Naive thymus-derived CD8-positive, alpha-beta T cell (primary cell): ENCODE measurements at places on chromosomes 1 and 21. TPM values are rescaled to one million over a fixed set of nuclear protein-coding genes. Genes with fewer than 3 reads are reported as not detected.

DNA sequence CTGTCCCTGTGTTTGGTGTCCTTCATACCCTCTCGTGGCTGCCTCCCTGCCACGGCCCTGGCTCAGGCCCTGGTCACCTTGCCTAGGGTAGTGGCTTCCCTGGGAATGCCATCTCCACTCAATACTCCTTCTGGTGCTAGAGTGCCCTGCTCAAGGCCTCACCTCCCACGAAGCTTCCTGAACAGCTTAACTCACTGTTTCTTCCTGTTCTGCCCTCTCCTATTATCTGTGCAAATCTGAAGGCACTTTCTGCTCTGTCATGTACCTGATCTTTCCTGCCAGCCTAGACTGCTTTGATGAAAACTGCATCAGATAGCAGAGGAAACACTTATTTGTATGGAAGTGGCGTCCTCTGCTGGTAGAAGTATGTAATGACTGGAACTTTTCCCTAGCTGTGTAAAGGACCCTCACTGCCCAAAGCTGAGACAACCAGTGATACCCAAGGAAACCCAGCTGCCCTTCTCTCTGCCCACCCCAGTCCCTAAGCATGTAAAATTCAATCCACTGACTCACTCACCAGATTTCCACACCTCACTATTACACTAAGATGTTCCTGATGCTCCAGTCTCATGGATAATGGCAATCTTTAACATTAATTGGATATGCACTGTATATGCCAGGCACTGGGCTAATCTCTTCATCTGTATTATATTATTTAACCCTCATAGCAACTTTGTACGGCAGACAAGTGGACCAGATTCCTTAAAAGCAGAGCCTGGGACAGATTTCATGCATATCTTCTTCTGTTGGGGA lies 36.2 kb upstream of the BTG2 start:
- peaks cover 47% of the 10 kb centered on the region for H3K4me1 ChIP-seq
- H3K4me3 ChIP-seq: no peak overlapping the region
- no peaks in the 10 kb centered on the region for H3K36me3 ChIP-seq
- no peaks in the 10 kb centered on the region for H3K27me3 ChIP-seq
- DNase-seq: no peak

GRCh38 chr1:24896176-24896575 lies 33.9 kb downstream of the RUNX3 start:
- H3K27ac ChIP-seq: peak overlapping the region; percentile 80
- peaks cover 10% of the 10 kb centered on the region for H3K36me3 ChIP-seq
- no peak for DNase-seq
- no peak overlapping the region for H3K4me3 ChIP-seq

- no peak for DNase-seq
- H3K27ac ChIP-seq: no peak overlapping the region
- H3K27me3 ChIP-seq: peaks cover 5% of the 10 kb centered on the region
Observed at GRCh38 chr1:109722908-109723691, 11.0 kb downstream of the GSTM5 start.

DNA sequence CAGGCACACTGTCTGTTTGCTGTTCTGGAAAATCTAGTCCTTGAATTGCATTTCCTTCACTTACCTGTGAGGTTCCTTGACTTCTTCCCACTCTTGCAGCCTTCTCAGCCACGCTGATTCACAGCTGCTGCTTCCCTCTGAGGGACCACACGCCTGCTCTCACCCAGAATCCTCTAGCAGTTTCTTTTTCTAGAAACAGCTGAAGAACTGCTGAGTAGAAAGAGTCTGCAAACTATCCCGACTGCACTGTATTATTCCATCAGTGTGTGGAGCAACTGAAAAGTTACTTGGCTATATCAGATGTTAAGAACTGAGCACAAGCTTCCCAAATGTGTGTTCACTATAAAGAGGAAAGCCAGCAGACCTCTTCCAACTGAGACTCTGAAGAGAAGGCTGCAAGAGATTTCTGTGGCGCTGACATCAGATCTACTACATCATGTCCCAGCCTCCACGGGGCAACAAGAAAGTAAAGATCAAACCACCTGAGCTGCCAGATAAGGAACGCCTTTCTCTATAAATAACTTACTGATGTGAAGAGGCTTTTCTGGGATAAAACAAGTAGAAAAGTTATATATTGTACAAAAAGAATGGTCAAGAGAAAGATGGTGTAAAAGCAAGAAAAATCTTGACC lies 226.6 kb downstream of the RERE start:
- H3K27ac ChIP-seq: peak overlapping the region; percentile 44
- no peaks in the 10 kb centered on the region for H3K27me3 ChIP-seq
- peaks cover 5% of the 10 kb centered on the region for H3K36me3 ChIP-seq

DNA sequence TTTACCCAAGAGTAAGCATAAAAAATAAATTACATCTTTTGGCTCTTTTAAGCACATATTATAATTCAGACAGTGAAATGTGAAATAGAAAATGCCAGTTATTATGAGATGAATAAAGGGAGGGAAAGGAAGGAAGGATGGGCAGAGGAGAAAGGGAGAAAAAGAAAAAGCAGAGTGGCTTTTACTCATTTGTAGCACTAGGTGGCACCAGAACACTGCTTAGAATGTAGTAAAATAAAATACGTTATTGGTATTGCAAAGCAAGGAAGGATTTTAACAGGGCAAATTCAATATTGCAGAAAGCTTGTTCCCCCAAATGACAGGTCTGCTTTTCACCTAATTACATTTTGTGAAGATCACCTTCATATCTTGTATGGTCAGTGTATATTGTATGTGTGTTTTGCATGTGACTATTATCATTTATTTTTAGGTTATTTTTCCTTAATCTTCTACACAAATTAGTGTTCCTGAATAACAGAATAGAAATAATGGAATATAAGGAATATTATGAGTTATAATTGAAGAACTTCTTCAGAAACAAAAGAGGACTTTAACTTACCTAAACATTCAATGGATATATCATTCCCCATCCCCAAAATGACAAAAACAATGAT lies 9.1 kb upstream of the PCNX2 start:
- H3K4me3 ChIP-seq: no peak overlapping the region
- peaks cover 13% of the 10 kb centered on the region for H3K27me3 ChIP-seq
- no peak for DNase-seq
- no peak overlapping the region for H3K27ac ChIP-seq
- no peaks in the 10 kb centered on the region for H3K36me3 ChIP-seq
- H3K4me1 ChIP-seq: no peaks in the 10 kb centered on the region

GRCh38 chr1:5142389-5142788 lies 488.0 kb downstream of the AJAP1 start:
- H3K27ac ChIP-seq: no peak overlapping the region
- no peaks in the 10 kb centered on the region for H3K36me3 ChIP-seq
- H3K4me3 ChIP-seq: no peak overlapping the region
- H3K4me1 ChIP-seq: no peaks in the 10 kb centered on the region

- no peak overlapping the region for H3K27ac ChIP-seq
- no peaks in the 10 kb centered on the region for H3K36me3 ChIP-seq
- H3K4me3 ChIP-seq: no peak overlapping the region
- peaks cover 23% of the 10 kb centered on the region for H3K27me3 ChIP-seq
- H3K4me1 ChIP-seq: no peaks in the 10 kb centered on the region
Observed at GRCh38 chr1:230540421-230541155, 101.7 kb upstream of the COG2 start.

- no peaks in the 10 kb centered on the region for H3K36me3 ChIP-seq
- peaks cover 20% of the 10 kb centered on the region for H3K4me1 ChIP-seq
- DNase-seq: no peak
- H3K27me3 ChIP-seq: no peaks in the 10 kb centered on the region
Observed at GRCh38 chr21:45299864-45300785, 12.4 kb upstream of the POFUT2 start.

- no peaks in the 10 kb centered on the region for H3K36me3 ChIP-seq
- H3K27ac ChIP-seq: no peak overlapping the region
- no peak for DNase-seq
- no peak overlapping the region for H3K4me3 ChIP-seq
Observed at GRCh38 chr1:4447778-4448420, 206.5 kb upstream of the AJAP1 start.

DNA sequence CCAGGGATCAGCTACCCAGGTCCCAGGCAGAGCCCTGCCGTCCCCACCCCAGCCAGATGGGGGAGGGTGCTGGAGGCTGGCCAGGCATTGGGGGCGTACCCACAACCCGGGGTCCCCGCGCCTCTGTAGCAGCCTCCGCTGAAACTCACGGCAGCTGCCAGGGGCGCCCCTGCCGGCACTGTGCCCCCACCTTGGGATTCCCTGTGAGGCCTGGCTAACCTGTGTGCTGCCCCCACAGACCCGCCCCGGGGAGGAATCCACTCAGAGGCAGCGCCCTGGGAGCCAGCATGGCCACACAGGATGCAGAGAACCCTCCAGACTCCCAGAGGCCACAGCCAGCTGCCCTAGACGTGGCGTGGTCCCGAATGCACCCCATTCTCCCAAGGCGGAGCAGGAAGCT lies 3.8 kb downstream of the DVL1 start:
- no peak overlapping the region for H3K27ac ChIP-seq
- H3K36me3 ChIP-seq: no peaks in the 10 kb centered on the region
- no peak overlapping the region for H3K4me3 ChIP-seq
- DNase-seq: no peak
- H3K4me1 ChIP-seq: peaks cover 19% of the 10 kb centered on the region

GRCh38 chr1:81412954-81413353 lies 387.8 kb upstream of the ADGRL2 start:
- H3K4me1 ChIP-seq: no peaks in the 10 kb centered on the region
- no peak overlapping the region for H3K27ac ChIP-seq
- H3K36me3 ChIP-seq: no peaks in the 10 kb centered on the region
- no peak overlapping the region for H3K4me3 ChIP-seq
- no peaks in the 10 kb centered on the region for H3K27me3 ChIP-seq

Gene RASSF5
- 224 TPM for total RNA-seq

Gene SELL
- 581 TPM for total RNA-seq

Gene BCAN
- not detected for total RNA-seq

Gene HJV
- total RNA-seq: not detected

Gene NOS1AP
- not detected for total RNA-seq

Gene CD34
- total RNA-seq: not detected

Gene HAX1
- 112 TPM for total RNA-seq

Gene DTL
- total RNA-seq: 0.19 TPM

Gene CNR2
- total RNA-seq: 0.99 TPM
